ENCODE measurements at places on chromosomes 3 and 15.

GRCh38 chr15:100254285-100254684 is 87.5 kb downstream of the ADAMTS17 start:
- no peak for DNase-seq

GRCh38 chr3:65080432-65080831 is 392.6 kb upstream of the ADAMTS9 start:
- DNase-seq: no peak

DNA sequence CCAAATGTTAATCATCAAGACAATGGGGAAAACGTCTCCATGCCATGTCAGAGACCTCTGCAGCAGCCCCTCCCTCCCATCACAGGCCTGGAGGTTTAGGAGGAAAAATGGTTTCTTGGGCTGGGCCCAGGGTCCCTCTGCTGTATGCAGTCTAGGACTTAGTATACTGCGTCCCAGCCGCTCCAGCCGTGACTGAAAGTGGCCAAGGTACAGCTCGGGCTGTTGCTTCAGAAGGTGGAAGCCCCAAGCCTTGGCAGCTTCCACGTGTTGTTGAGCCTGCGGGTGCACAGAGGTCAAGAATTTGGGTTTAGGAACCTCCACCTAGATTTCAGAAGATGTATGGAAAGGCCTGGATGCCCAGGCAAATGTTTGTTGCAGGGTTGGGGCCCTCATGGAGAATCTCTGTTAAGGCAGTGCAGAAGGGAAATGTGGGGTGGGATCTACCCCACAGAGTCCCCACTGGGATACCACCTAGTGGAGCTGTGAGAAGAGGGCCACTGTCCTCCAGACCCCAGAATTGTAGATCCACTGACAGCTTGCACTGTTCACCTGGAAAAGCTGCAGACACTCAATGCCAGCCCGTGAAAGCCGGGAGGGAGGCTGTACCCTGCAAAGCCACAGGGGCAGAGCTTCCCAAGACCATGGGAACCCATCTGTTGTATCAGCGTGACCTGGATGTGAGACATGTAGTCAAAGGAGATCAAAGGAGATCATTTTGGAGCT is 25.0 kb downstream of the NECTIN3 start:
- DNase-seq: no peak

GRCh38 chr3:65596571-65597225 is 442.0 kb downstream of the MAGI1 start:
- DNase-seq: no peak

DNA sequence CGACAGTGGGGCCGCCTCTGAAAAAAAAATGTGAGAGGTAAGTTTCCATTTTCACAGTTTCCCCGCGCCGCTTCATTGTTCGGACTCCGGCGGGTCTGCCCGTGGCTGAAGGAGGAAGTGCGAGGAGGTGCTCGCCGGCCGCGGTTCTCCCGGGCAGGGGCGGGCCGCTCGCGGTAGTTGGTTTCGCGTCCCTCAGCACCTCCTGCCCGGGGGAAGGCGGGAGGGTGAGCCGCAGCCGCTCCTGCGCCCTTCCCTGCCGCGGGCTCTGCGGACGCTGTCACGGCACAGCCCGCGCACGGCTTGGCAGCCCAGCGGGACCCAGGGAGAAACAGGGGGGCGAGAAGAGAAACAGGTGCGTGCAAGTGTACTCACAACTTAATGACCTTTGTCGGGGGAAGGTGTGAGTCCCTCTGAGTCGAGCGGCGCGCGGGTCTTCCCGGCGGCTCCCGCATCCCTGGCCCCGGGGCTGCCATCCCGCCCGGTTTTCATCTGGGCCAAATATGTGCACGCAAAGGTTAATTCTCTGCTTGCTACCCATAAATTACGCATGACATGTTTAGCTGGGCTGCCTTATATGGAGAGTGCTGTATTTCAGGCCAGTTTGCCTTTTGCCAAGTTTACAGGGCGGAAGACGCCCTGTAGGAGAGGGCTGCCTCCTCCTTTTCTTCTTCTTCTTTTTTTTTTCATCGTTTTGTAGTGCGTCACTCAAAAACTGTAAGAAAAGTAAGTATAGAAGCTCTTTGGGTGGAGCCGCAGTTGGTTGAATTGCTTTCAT is 514 bp downstream of the MBNL1 start:
- no peak for DNase-seq

DNA sequence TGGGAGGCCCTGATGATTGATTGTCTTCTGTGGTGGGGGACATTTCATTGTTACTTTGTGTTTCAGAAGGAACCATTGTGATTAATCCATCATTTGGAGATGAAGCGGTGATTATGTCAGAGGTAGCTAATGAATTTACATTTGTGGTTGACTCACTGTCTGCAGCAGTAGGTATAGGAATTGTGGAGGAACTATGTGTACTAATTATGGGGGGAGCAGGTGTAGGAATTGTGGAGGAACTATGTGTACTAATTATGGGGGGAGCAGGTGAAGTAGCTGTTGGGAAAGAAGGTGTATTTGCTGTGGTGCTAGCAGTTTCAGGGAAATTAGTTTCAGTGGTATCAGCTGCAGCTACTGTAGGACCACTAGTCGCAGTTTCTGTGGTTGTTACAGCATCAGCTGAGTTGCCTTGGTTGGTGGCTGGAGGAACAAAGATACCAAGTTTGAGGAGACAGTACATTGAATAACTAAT is 6.9 kb downstream of the MUC13 start:
- DNase-seq: no peak

GRCh38 chr3:121677141-121677540 is 16.4 kb upstream of the HCLS1 start:
- no peak for DNase-seq

DNA sequence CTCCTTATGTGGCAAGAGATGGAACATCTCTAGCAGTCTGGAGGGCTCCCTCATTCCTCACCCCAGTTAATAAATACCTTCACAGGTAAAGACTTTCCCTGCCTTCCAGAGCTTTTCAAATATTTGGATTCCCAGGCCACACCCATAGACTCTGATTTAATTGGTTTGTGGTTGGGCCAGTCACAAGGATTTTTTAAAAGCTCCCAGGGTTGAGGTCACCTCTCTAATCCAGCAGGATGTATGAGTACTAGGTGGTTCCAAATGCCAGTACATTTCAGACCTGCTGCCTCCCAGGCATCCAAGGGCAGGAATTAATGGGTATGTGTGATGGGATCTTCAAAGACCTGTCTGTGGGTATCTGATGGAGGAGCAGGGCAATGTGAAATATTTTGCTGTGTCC is 312.8 kb downstream of the CLSTN2 start:
- DNase-seq: no peak

DNA sequence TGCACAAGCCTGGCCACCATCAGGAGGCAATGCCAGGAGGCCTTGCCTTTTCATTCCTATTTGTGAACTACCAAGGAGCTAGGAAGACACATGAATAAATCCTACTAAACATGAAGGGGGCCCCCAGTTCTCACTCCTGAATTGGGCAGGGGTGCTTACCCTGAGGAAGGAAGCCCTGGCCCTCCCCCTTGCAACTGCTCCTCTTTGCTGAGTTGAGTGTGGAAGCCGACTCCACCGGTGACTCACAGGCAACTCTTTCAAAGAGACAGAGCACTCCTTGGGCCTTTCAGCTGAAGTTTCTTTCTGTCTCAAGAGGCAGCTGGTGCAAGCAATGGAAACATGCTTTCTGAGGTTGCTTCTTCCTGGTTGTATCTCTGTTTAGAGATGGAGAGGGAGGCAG is 1.7 kb downstream of the GABRG3 start:
- no peak for DNase-seq

- DNase-seq: no peak
Measured at GRCh38 chr15:70159713-70160009, 61.9 kb upstream of the TLE3 start.

DNA sequence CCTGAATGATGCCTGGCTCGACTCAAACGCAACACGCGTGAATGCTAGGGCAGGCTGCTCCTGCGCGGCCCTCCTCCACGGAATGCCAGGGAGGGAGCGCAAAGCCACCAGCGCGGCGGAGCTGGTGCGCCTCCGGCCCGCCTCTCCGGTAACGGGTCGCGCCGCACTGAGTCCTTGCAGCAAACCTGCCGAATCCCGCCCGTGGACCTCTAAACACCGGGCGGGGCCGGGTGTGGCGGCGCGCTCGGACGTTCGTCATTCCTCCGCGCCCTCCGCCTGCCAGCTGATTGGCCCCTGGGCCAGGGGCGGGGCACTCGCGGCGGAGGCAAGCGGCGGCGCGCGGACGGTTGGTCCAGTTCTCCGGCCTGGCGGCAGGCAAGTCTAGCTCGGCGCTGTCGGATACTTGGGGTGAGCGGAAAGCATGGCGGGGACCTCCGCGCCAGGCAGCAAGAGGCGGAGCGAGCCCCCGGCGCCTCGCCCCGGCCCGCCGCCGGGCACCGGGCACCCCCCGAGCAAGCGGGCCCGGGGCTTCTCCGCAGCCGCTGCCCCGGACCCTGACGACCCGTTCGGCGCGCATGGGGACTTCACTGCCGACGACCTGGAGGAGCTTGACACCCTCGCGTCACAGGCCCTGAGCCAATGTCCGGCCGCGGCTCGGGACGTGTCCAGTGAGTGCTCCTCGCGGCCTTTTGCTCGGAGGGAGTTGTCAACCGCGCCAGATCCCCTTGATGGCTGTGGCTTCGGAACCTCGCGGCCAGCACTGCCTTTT is at the start of gene ATRIP:
Gene ATRIP, plus strand, starts transcription at position 313 of the 769 bp plus-strand sequence. Its CDS starts 109 bp downstream, at position 422.
- peak; percentile 90 for DNase-seq

- DNase-seq: no peak
Measured at GRCh38 chr3:77319711-77320110, 279.8 kb downstream of the ROBO2 start.

DNA sequence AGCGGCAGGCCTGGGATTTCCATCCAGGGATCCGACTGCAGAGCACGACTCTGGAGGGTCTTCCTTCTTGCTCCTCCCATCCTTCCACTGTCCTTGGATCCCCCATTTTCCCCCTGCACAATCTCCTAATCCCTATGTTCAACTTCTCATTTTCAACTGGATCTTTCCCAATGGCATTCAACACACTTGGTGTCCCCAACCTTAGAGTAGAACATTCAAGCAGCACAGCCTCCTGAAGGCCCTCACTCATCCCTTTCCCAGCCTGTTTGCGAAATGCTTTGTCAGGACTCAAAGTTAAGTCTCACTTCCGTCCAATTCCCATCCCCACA is 32.3 kb downstream of the RPN1 start:
- no peak for DNase-seq

- no peak for DNase-seq
Measured at GRCh38 chr15:56832125-56832524, 86.3 kb upstream of the TCF12 start.

GRCh38 chr15:97235611-97235985 is 724.9 kb upstream of the ARRDC4 start:
- DNase-seq: no peak

GRCh38 chr3:169818316-169818715 is 5.6 kb upstream of the LRRC34 start:
- DNase-seq: no peak

- no peak for DNase-seq
Measured at GRCh38 chr15:63835211-63835568, 1.4 kb upstream of the HERC1 start.

DNA sequence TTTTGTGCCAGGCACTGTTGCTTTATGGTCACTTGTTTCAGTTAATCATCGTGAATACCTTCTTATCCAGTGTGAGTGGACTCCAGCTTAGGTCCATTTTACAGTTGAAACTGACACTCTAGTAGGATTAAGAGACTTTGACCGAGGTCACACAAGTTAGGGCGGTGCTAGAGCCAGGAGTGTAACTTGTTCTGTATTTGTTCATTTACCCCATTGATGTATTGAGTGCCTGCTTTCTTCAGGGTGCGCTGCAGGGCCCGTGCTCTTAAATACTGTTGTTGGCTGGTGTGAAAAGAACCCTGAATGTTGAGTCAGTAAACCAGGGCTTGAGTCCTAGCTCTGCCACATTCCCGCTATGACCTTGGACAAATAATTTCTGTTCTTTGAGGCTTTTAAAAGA is 15.4 kb downstream of the PDHB start:
- DNase-seq: no peak

DNA sequence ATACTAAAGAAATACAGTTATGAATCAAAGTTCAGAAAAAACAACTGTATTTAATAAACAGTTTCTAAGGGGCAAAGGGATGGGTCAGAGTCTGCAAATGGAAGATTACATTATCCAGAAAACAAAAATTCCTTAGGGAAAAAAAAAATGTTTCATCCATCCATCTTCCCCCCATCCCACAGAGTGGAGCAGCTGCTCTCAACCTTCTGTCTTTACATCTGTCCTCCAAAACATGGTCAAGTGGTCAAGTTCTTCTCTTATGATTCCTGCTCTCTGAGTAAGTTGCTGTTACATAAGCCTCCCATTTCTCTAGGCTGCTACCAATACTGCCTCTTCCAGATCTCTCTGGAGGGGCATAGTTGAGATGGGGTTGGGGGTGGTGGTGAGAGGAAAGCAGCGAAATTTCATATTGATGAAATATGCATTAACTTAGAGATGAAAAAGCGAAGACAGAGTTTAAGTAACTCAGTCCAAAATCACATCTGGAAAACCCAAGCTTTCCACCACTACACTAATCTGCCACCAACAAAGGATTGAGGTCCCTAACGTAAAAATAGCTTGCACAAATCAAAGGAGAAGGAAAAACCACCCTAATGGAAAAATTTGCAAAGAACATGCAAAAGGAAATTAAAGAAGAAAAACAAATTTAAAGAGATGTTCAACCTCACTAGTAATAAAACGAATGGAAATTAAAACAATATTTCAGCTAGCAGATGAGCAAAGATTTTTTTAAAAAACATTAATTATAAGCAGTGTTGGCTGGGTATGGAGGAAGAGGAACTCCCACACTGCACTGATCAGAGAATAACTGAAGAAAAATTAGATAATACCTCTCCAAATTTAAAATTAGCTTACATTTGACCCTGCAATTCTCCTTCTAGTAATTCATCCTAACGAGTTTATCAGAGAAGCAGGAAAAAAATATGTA is 109.5 kb downstream of the ST8SIA2 start:
- DNase-seq: no peak

DNA sequence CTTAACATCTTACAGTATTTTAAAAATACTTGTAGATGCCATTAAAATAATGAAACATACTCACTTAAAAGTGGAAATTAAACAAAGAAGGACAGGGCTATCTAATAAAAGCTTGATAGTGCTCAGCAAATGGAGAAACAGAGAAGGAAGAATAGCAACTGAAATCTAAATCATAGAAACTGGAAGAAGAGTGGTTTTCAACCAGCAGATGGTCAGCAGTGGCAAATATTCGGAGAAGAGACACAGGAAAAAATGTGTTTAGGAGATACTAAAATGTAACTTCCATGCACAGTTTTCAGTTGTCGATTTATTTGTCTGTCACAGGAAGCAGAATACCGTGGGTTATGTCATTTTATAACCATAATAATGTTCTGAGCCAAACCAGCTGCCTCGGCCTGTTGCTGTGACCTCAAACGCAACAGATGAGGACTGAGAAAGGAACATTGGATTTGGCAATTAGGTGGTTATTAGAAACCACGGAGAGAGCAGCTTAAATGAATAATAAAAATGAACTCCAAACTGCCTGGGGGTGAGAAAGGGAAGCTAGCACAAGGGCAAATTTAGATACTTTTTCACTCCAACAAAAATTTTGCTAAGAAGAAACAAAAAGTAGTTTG is 246.6 kb upstream of the KCNMB2 start:
- DNase-seq: no peak

GRCh38 chr3:16975083-16975482 is 90.3 kb downstream of the PLCL2 start:
- DNase-seq: no peak

Measured in neuronal stem cell (in vitro differentiated cells).